ENCODE measurements at places on chromosomes 5 and 9. TPM values are rescaled to one million over a fixed set of nuclear protein-coding genes. Genes with fewer than 3 reads are reported as not detected.

Gene PPIC
- 56.3 TPM for total RNA-seq

Gene EQTN
- total RNA-seq, result not detected

Gene PIP5KL1
- total RNA-seq, result not detected

Gene PCDHB3
- total RNA-seq, result not detected

Gene PNPLA7
- total RNA-seq, result 28.3 TPM

Gene PCDHB1
- total RNA-seq, result not detected

Gene ACER2
- total RNA-seq, result 13.2 TPM

Gene TMC1
- total RNA-seq, result not detected

Gene CFAP77
- total RNA-seq, result not detected

Gene SLC25A2
- not detected for total RNA-seq

Gene GABRA1
- not detected for total RNA-seq

Gene GLRA1
- not detected for total RNA-seq

Gene PFN3
- not detected for total RNA-seq

Gene SNCB
- not detected for total RNA-seq

Gene MEIKIN
- total RNA-seq, result not detected

Gene CDC20B
- not detected for total RNA-seq

Gene PRR7
- 2.5 TPM for total RNA-seq

Gene FCN1
- not detected for total RNA-seq

GRCh38 chr5:72160959-72161358, 53.7 kb downstream of the MAP1B start:
- no peak for DNase-seq

DNA sequence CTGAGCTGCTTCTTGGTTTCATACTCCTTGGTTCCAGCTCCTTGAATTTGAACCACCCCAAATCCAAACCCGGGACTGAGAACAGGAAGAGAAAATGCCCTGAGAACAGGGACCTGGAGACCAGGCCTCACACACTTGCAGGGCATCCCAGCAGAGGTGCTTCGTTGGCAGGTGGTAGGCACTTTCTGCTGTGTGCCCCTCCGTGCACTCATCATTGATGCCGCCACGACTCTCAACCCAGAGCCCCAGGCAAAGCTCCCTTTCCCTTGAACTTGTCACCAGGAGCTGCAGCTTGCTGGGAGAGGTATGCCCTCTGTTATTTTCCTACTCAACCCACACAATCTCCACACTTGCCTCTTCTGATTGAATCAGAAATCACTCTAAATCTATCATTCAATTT, 217.8 kb upstream of the IRX1 start:
- DNase-seq, result no peak

DNA sequence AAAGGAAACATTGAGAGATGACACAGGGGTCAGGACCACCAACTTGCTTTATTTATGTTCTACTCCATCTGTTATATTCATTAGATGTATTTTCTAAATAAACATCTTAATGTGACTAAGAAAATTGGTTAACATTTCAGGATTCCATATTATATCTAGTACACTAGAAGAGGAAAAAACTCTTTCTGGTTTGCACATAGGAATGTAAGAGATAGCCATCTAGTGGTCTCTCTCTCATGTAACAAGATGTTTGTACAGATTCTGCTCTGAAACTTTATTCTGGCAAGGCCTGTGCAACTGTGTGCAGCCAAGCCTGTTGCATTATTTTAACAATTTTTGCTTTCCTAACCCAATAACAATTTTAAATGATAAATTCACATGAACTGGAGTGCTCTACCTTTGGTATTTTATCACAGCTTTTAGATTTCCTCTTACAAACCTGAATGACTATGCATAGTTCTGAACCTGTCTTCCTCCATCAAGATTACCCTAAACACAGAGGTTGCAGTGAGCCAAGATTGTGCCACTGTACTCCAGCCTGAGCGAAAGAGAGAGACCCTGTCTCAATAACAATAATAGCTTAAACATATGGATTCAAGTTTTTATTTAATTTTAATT, 148.2 kb downstream of the GIN1 start:
- DNase-seq, result no peak

GRCh38 chr5:126122942-126123341, 300.3 kb upstream of the GRAMD2B start:
- no peak for DNase-seq

DNA sequence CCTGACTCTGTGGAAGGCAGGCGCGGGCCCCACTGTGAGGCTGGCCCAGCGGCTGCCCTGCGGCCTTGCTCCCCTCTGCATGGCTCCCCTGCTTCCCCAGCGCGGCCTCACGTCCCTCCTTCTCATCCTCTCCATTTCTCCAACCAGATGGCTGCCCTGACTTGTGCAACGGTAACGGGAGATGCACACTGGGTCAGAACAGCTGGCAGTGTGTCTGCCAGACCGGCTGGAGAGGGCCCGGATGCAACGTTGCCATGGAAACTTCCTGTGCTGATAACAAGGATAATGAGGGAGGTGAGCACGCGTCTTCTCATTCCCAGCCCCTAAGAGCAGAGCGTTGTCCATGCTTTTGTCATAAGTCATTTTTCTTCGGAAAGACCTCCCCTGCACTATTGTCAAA, 129.0 kb upstream of the WWC1 start:
- DNase-seq, result no peak

- DNase-seq, result peak; percentile 66
Observed at GRCh38 chr5:132385326-132386105, 16.0 kb downstream of the SLC22A5 start.

DNA sequence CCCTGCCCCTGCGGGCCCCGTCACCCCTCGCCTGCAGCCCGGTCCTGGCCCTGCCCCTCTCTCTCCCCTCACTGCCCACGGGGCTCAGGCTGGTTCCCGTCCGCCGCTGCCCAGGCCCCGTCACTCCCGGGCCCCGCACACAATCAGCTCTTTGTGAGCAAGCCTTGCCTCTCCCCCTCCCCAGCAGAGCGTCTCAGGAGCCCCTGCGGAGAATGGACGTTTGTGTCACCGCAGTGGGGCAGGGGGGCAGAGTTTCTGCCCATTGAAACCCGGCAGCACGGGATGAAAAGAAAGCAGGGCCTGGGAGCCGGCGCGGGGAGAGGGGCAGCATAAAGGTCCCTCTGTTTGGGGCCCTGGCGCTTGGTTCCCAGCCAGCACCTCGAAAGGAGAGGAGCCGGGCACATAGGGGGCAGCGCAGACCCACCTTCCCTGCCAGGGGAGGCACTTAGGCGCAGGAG, 13.5 kb upstream of the NUP214 start:
- no peak for DNase-seq

DNA sequence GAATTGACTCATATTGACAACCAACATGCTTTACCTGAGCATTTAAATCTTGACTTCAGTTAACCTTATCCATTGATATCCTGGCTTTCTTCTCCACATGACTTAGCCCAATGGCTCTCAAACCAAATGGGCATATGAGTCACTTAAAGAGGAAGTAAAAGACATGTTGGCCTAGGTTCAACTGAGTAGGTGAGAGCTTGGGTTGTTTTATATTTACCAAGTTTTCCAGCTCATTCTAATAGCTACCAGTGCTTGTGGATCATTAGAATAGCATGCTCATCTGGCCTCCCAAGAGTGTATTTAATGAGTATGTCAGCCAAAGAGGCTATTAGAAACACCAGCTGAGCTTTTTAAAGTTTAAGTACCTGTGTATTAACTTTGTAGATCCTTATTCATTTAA, 1049.0 kb downstream of the PTPRD start:
- no peak for DNase-seq

- no peak for DNase-seq
Observed at GRCh38 chr5:124457101-124457500, 289.3 kb downstream of the ZNF608 start.

- DNase-seq, result no peak
Observed at GRCh38 chr5:81209869-81210493, 23.1 kb upstream of the CKMT2 start.

GRCh38 chr5:174998131-174998730, 273.8 kb downstream of the MSX2 start:
- no peak for DNase-seq

GRCh38 chr5:71816307-71816706, 97.2 kb downstream of the CARTPT start:
- DNase-seq, result no peak

DNA sequence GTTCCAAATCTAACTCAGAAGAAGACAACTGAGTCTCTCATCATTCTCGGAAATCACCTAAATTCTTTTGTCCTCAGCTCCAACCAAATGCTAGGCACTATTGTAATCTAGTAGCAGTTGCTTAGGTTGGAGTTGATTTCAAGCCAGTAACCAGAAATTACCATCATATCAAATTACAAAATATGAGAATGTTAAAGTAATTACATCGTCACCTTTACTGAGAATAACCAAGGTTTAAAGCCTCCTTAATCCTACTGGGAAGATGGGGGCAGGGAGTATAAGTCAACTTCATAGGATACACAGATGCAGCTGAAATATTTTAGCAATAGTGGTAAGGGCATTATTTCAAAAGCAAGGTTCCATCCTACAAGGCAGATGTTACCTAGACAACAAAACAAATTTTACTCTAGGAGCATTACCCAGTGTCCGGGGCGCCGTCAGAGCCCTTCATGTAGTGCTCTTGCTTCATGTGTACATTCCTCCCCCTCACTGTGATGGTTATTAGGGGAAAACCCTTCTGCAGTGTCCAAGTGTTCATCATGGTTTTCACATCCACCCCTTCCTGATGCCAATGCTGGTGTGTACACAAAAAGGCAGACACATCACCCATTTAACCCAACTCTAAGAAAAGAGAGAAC, 19.5 kb downstream of the ERAP1 start:
- no peak for DNase-seq

DNA sequence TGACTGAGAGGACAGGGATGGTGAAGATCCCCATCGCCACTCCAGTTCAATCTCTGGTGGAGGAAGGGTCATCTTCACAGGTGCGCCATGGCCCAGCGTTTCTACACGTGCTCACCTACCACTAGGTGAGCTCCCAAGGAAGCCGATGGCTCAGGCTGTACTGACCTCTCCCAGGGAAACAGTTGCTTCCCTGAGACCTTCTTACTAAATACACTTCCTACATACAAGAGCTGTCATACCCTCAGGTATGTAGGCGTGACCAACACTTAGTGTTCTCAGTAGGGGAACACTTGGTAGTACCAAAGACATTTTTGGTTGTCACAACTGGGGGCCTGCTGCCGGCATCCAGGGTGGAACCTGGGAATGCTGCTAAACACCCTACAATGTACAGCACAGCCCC, 75.2 kb downstream of the TENT4A start:
- no peak for DNase-seq

- DNase-seq, result no peak
Observed at GRCh38 chr5:64612344-64612961, 77.8 kb upstream of the SHISAL2B start.

- DNase-seq, result peak; percentile 65
Observed at GRCh38 chr9:20624201-20625002, 2.1 kb upstream of the MLLT3 start.

- peak; percentile 42 for DNase-seq
Observed at GRCh38 chr5:172453986-172454357, 353 bp downstream of the SH3PXD2B start.

- no peak for DNase-seq
Observed at GRCh38 chr5:131615957-131616356, 19.1 kb downstream of the RAPGEF6 start.

DNA sequence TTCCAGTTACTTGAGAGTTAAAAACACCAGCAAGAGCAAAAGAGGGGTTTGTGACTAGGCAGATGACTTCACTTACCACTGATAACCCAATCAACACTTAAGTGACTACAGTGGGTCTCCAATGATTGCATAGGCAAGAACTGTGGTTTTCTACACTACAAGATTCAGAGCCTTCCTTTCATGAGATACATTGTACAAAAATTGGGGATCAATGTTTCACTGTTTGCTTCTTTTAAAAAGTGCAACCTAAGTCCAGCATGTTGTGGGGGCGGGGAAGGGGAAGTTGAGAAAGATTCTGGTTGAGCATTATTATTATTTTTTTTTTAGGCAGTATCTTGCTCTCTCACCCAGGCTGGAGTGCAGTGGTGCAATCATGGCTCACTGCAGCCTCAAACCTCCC, 3.6 kb downstream of the IQGAP2 start:
- DNase-seq, result no peak

DNA sequence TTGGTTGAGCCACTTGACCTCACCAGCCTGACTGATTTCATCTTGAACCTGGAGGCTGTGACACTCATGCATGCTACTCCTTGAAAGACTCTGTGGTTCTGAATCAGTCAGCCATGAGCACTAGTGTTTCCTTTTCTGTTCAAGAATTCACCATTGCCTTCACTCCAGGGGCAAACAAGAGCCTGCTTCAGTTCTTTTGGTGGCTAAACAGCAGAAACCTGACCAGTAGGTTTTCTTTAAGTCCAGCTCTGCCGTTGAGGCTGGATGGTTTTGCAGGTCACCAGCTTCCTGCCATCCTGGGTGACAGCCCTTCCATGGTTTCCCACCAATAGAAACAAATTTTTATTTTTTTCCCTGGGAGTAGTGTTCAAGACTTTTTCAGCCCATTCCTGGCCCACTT, 10.0 kb downstream of the NTRK2 start:
- no peak for DNase-seq

- DNase-seq, result peak; percentile 79
Observed at GRCh38 chr9:136339173-136339957, 12.0 kb downstream of the GPSM1 start.

GRCh38 chr5:40436535-40437237, 243.0 kb upstream of the PTGER4 start:
- no peak for DNase-seq

- DNase-seq, result no peak
Observed at GRCh38 chr9:101462558-101462957, 27.0 kb upstream of the ALDOB start.

- DNase-seq, result no peak
Observed at GRCh38 chr9:87300915-87301314, 196.8 kb upstream of the DAPK1 start.

GRCh38 chr5:170251462-170251861, 18.7 kb downstream of the C5orf58 start:
- no peak for DNase-seq

GRCh38 chr9:127313042-127313560, 48.5 kb downstream of the GARNL3 start:
- no peak for DNase-seq

- DNase-seq, result peak; percentile 54
Observed at GRCh38 chr9:35675732-35676392, 2.1 kb downstream of the CA9 start.

DNA sequence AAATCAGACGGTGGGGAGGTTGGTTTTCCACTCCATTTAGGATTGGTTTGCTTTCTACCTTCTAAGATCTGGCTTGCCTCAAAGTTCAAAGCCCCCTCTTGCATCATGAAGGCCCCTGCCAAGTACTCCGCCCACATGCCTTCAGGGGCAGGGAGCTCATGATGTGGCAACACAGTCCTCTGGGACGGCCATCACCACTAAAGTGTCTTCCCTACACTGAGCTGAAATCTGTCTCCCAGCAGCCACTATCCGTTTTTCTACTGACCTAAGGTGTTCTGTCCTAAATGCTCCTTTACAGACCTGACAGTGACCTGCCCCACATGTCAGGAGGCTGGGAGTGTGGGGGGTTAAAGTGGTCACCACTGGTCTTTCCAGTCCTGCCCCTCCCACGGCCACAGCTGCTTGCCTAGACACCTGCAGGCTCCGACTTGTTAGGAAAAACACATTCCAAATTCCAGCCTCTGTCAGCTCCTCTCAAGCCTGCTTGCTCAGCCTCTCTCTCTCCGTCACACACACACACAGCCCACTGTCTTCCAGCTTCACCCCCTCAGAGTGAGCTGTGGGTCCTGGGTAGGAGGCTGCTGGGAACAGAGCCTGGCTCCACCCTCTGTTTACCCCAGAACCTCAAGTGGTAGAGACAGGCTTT, 44.9 kb downstream of the SHB start:
- DNase-seq, result peak; percentile 43

- peak; percentile 74 for DNase-seq
Observed at GRCh38 chr9:94139672-94140417, 55.6 kb downstream of the PTPDC1 start.

- peak; percentile 71 for DNase-seq
Observed at GRCh38 chr9:127977009-127977883, 3.5 kb downstream of the EEIG1 start.
